ENCODE measurements at places on chromosomes 5 and 9.

GRCh38 chr5:78835176-78835575, 149.9 kb downstream of the ARSB start:
- DNase-seq = no peak

DNA sequence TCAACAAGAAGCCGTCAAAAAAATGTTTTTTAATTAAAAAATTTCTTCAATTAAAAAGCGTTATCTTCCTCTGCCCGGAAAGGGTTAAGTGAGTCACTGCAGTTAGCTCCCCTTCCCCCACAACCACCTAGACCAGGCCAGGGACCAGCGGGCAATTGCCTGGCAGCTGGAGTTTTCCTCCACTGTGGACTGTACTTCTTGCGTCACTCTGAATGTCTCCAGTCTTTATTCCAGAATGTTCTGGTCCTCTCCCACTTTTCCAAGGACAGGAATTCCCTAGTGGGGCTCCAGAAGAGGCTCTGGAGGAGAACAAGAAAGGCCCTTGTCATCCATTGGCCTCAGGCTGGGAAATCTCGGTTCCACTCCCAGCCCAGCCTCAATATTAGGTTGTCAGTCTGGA, 114.0 kb downstream of the C9orf50 start:
- no peak for DNase-seq

GRCh38 chr5:73826301-73827105, 200.5 kb downstream of the ARHGEF28 start:
- DNase-seq = no peak

GRCh38 chr9:124260769-124261603, 3.2 kb downstream of the NEK6 start:
- no peak for DNase-seq

GRCh38 chr9:13171261-13171660, 108.2 kb downstream of the MPDZ start:
- no peak for DNase-seq

GRCh38 chr9:80952363-80952922, 736.9 kb downstream of the TLE1 start:
- no peak for DNase-seq

DNA sequence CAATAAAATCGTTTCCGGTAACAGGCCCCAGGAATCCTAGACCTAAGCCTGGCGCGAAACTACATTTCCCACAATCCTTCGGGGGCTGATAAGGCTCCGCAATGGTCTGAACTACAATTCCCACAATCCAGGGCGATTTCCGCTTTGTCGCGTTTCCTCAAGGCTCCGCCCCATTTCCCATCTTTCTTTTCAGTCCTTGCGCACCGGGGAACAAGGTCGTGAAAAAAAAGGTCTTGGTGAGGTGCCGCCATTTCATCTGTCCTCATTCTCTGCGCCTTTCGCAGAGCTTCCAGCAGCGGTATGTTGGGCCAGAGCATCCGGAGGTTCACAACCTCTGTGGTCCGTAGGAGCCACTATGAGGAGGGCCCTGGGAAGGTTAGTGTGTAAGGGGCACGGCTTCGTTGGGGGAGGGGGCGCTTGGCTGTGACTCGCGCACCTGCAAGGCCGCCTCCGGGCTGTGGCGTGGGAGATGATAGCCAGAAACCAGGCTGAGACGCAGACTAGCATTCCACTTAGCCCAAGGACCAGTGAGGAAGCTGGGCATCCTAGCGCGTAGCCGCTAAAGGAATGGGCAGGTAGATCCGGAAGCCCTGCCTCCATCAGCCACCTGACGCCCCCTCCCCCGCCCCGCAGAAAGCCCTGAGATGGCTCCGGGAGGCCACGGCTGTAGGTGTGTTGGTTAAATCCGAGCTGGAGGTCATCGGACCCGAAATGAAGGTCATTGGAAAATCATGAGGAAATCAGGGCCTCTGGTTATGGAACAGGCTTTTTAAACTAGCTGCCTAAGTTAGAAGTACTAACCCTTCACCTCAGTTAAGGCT, at the start of gene COX7C:
COX7C (plus strand) TSS at position 186 of the 821 bp plus-strand sequence; CDS start at position 301, 115 bp downstream.
- peak; percentile 76 for DNase-seq

- no peak for DNase-seq
These were observed 8.9 kb upstream of the AGXT2 start for GRCh38 chr5:35056686-35057085.

- DNase-seq = no peak
These were observed 1010.2 kb upstream of the DMAC1 start for GRCh38 chr9:8809741-8810140.

DNA sequence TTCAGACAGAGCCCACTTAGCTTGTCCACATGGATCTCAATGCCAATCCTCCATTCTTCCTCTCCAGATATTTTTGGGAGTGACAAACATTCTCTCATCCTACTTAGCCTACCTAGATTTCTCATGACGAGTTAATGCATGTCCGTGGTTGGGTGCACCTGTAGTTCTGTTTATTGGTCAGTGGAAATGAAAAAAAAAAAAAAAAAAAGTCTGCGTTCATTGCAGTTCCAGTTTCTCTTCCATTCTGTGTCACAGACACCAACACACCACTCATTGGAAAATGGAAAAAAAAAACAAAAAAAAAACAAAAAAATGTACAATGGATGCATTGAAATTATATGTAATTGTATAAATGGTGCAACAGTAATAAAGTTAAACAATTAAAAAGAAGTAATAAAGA, 59.0 kb downstream of the BASP1 start:
- no peak for DNase-seq

GRCh38 chr9:95666096-95666784, 149.5 kb upstream of the PTCH1 start:
- DNase-seq = no peak

DNA sequence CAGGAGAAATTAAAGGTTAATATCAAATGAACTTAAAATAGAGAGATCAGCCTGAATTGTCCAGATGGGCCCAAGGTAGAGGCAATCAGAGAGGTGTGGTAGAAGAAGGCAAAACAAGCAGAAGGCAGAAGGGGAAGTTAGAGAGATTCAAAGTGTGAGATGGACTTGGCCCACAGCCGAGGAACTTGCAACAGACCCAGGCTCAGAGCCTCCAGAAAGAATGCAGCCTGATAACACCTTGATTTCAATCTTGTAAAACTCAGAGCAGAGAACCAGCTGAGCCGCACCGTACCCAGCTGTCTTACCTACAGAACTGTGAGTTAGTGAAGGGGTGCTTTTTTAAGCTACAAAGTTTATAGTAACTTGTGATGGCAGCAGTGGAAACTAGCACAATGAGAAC, 190.9 kb downstream of the RFK start:
- DNase-seq = no peak

GRCh38 chr5:51632793-51633192, 249.5 kb downstream of the ISL1 start:
- DNase-seq = no peak

GRCh38 chr5:149172261-149172660, 31.0 kb downstream of the ABLIM3 start:
- DNase-seq = no peak

DNA sequence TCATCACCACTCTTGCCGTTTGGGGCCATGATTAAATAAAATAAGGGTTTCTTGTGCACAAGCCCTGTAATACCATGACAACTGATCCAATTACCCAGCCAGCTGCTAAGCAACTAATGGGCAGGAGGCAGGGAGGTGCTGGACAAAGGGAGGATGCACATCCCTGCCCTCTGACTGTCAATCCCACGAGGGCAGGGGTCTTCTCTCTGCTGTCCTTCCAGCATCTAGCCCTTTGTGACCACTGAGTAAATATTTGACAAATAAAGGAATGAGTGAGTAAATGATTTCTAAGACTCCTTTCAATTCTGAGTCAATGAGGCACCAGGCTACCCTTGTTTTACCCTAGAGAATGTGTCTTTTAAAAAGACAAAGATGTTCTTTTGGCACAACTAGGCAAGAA, 247.1 kb downstream of the SYK start:
- DNase-seq = no peak

DNA sequence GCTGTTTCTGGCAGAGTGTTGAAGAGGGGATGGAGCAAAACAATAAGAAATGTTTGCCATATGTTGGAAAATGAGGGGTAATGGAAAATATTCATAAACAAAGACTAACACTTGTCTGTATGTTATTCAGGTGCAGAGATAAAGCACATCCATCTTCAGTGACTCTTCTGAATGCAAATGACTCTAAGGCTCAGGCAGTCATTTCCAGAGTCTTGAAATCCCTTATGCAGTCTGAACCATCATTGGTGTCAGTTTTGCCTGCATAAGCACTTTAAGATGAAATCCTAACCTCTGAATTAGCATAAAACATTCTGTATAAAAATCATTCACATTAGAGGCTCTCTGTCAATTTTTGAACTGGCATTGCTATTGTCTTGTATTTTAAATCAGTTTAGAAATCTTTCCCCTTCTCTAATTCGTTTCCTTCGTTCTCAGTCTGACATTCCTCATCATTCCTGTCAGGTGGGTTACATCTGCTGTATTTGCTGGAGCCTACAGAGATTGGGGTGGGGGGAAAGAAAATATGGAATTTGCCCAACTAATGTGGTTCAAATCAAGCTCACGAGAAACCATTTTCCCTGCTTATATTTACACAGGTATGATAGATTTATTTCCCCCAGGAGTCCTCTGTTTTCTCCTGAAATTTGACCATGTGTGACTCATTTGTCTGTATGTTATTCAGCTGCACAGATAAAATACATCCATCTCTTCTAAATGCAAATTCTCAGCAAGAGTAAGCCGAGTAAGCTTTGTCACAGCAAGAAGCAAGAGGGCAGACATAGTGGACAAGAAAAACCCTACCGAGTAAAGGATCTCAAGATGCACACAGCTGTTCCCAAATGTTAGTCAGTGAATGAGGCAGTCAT, 31.6 kb downstream of the ENC1 start:
- no peak for DNase-seq

DNA sequence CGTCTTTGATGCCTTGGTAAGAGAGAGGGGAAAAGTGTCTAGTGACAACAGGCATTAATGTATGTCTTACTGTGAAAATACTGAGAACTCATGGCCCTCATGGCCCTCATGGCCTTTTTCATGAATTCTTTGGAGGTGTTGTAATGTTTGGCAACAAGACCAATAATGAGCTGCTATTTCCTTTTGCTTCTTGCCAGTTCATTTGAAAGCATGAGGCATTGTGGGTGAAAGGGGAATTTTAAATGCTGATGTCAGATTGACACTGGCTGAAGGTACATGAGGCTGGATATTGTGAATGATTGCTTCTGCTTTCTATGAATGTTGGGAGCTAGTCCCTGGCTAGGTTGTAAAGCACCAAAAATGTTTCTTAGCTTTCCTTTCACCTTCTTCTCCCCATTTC, 79.2 kb downstream of the DOCK2 start:
- DNase-seq = no peak

GRCh38 chr5:171480239-171480638, 60.8 kb downstream of the FGF18 start:
- no peak for DNase-seq

- DNase-seq = no peak
These were observed 181.1 kb upstream of the SPEF2 start for GRCh38 chr5:35436400-35437057.

GRCh38 chr9:125889112-125889475, 141.9 kb downstream of the PBX3 start:
- DNase-seq = no peak

GRCh38 chr9:27086818-27087680, 22.0 kb upstream of the TEK start:
- no peak for DNase-seq

DNA sequence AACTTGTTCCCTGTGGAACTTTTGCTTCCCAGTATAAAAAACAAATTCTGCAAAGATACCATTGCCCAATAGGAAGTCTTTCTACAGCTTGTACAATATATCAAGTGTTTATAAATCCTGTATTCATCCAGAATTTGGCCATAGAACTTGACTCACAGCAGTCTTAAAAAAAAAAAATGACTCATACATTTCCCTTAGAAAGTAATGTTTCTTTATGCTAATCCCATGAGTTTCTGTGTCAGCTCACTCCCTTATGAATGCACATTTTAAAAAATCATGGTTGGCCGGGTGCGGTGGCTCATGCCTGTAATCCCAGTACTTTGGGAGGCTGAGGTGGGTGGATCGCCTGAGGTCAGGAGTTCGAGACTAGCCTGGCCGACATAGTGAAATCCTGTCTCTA, 89.3 kb upstream of the DMRT1 start:
- no peak for DNase-seq

- DNase-seq = no peak
These were observed 12.9 kb downstream of the TCF7 start for GRCh38 chr5:134127376-134127861.

- no peak for DNase-seq
These were observed at the start of gene CSF1R for GRCh38 chr5:150085950-150086715. CSF1R (minus strand) TSS chr5:150086554; CDS start chr5:150086427, 127 bp downstream.

- DNase-seq = peak; percentile 3
These were observed 105.5 kb upstream of the SIMC1 start for GRCh38 chr5:176132471-176133288.

GRCh38 chr9:36815023-36815422, 219.0 kb downstream of the PAX5 start:
- DNase-seq = no peak

DNA sequence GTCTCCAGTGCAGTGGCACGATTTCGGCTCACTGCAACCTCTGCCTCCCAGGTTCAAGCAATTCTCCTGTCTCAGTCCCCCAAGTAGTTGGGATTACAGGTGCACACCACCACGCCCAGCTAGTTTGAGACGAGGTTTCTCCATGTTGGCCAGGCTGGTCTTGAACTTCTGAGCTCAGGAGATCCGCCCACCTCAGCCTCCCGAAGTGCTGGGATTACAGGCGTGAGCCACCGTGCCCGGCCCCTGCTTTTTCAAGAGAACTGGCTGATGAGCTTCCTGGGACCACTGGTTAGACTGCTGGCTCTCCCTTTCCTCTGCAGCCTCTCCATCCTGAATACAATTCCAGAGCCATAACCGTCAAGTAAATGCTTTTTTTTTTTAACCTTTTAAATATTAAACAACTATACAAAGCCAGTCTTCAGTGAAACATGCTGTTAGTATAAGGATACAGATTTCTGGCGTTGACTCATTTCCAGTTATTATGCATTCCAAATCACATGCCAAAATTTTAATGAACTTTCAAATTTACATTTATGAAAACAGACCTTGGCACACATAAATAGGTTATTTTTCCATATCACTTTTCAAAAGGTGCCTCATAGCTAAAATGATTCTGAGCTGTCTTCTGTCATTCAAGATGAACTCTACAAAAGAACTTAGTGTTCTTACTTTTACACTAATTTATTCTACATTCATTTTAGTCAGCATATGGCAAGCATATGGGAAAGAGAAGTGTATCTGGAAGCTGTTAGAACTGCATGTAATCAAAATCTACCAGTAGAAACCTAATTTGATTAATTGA, 116.0 kb downstream of the MLLT3 start:
- no peak for DNase-seq

DNA sequence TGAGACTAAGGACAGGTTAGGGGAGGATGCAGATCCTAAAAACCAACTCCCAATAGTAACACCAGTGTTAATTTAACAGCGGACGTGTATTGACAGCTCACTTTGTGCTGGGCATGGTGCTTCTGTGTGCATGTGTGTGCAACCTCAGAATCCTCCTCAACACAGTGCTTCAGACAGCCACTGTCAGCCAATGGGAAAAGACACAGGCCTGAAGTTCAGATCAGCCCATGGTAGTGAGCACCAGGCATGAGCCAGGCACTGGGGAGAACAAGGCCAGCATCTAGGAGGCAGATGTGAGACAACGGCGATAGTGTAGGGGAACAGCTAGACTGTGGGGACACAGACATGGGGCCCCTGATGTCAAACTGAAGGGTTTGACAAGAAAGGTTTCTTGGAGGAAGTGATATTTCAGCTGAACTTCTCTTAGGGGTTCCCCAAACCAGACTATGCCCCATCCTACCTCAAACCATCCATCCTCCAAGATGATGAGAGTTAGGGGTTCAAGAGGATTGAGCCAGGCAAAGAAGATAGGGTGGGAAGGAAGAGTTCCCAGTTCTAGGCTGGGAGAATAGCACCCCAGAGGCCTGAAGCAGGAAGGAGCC, 71.5 kb upstream of the PSD2 start:
- DNase-seq = no peak

Measured in stimulated activated CD4-positive, alpha-beta T cell treated with anti-CD3 and anti-CD28 coated beads, Interleukin-4, amount 100 ng/mL, for 4 hours (primary cell).